ENCODE measurements at places on chromosomes 11 and 22. TPM values are rescaled to one million over a fixed set of nuclear protein-coding genes. Genes with fewer than 3 reads are reported as not detected.

- DNase-seq = no peak
These were observed 850.8 kb downstream of the BRD1 start for GRCh38 chr22:48976556-48977535.

GRCh38 chr11:40877256-40877655, 582.2 kb downstream of the LRRC4C start:
- no peak for DNase-seq

GRCh38 chr11:32479291-32479690, 44.0 kb upstream of the WT1 start:
- DNase-seq = no peak

DNA sequence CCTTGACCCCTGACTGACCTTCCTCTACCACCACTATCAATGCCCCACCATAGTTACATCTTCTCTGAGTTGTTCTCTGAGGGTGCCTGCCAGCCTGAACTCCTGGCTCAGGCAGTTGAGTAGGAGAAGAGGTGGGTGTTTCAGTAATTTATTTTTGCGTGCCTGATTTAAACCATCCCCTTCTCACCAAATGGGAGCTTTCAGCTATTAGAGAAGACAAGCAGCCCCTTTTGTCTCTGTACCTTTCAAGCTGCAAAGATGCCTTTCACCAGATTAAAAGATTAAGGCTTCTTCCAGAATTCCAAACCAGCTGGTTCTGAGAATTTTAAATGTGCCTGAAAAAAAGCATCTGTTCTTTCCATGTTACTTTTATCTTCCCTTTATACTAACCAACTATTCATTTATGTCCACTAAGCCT, 223.8 kb downstream of the FAM76B start:
- DNase-seq = no peak

Gene GGTLC3
- total RNA-seq = not detected

- no peak for DNase-seq
These were observed 1.0 kb downstream of the RIC3 start for GRCh38 chr11:8167796-8168195.

Gene PTGDR2
- 0.34 TPM for total RNA-seq

Gene MS4A8
- total RNA-seq = not detected
